Endothelial cell of umbilical vein (primary cell): ENCODE measurements at places on chromosomes 5 and 9. TPM values are rescaled to one million over a fixed set of nuclear protein-coding genes. Genes with fewer than 3 reads are reported as not detected.

The ANKRD33B gene
- 4.4 and 5.4 TPM in 2 replicates for total RNA-seq

The SGCD gene
- not detected in 2 replicates for total RNA-seq

The ARAP3 gene
- 136 and 142 TPM in 2 replicates for total RNA-seq

The ARHGEF28 gene
- 108 and 116 TPM in 2 replicates for total RNA-seq

The TAF11L2 gene
- not detected in 2 replicates for total RNA-seq

The PNPLA7 gene
- total RNA-seq, result 1.9 TPM in 2 replicates

- DNase-seq, result no peak
These were observed 691.1 kb upstream of the FTMT start for GRCh38 chr5:121160591-121160990.

- no peak for DNase-seq
These were observed 405.9 kb downstream of the TLE4 start for GRCh38 chr9:79977510-79978197.

DNA sequence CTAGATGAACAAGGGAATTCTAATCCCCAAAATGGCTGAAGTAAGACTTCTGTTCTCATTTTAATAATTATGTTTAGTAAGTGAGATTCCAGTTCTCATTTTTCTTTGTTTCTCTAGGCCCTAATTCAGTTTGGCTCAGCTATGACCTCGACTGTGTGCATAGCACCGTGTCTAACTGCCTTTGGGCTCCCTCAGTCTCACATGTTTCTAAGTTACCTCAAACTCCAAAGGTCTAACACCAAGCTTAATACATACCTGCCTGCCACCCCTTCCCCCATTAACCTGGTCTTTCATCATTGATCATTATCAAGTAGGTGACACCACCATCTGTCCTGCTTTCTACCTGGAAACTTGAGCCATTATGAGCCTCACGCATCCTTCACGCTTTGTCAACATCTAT lies 273.2 kb downstream of the SAXO1 start:
- DNase-seq, result no peak

DNA sequence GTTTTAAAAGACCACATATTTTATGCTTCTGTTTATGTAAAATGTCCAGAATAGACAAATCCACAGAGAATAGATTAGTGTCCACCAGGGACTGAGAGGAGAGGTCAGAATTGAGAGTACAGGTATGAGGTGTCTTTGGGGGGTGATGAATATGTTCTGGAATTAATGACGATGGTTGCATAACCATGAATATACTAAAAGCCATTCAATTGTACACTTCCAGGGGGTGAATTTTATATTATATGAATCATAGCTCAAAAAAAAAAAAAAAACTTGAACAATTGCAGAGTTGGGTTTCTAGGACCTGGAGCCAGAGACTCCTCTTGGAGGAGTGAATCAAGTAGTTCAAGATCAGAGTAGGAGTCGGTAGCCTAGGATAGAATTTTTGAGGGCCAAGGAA lies 57.8 kb upstream of the RUSC2 start:
- no peak for DNase-seq

- DNase-seq, result no peak
These were observed 118.9 kb downstream of the NR6A1 start for GRCh38 chr9:124652203-124652602.

- DNase-seq, result peak; percentile 19
These were observed 29.2 kb upstream of the SMC5 start for GRCh38 chr9:70229579-70229978.

- DNase-seq, result no peak
These were observed 109.8 kb upstream of the SNX2 start for GRCh38 chr5:122665051-122665450.

- no peak for DNase-seq
These were observed 3.3 kb upstream of the PRLR start for GRCh38 chr5:35233601-35234000.

- no peak for DNase-seq
These were observed 26.0 kb upstream of the GNE start for GRCh38 chr9:36284226-36284625.

DNA sequence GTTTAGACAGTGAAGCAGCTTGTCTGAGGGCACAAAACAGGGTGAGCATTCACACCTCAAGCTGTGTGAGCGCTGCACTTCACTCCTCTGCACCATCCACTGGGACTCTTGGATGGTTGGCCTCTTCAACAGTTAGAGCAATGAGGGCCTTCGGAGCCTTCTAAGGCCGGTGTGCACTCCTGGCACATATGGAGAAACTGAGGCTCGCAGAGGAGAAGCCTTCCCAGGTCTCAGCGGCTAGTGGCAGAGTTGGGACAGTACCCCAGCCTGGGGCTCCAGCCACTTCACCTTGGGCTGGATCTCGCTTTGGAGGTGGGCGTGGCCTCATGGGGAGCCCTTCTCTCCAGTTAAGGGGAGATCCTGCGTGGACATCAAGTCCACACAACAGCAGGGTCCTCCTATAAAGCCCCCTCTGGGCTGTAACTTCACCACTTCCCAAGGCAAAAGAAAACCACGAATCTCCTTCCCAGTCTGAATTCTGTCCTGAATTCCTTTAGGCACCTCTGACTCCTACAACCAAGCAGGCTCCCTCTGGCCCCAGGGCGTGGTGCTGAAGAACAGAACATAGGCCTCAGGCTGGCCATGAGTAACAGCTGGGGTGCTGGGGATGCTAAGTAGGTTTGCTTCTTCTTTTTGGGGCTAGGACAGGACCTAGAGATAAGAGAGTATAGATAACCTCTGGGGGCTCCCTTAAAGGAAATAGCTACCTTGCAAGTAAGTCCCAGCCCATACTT lies 30.5 kb upstream of the CSF1R start:
- DNase-seq, result no peak

- DNase-seq, result no peak
These were observed 41.0 kb downstream of the B4GALT1 start for GRCh38 chr9:33125871-33126823.

GRCh38 chr5:146007270-146007669 lies 70.9 kb downstream of the SH3RF2 start:
- DNase-seq, result no peak

- DNase-seq, result no peak
These were observed 81.9 kb downstream of the MED27 start for GRCh38 chr9:131997779-131998178.

DNA sequence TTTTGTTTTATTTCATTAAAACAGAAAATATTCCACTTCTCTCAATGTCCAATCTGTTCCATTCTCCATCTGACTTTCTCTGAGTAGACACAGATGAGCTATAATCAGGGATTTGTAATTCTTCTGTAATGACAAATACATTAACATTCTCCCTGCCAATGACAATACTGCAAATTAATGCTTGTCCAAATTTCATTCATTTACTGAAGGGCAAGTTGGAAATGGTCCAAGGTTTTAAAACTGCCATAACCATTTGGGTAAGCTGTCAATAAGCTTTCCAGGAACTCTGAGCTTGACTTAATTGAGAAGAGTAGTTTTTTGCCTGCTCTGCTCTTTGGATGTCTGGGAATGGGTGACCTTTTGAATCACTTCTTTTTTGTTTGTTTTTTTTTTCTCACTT lies 253.5 kb downstream of the DMRTA1 start:
- no peak for DNase-seq

DNA sequence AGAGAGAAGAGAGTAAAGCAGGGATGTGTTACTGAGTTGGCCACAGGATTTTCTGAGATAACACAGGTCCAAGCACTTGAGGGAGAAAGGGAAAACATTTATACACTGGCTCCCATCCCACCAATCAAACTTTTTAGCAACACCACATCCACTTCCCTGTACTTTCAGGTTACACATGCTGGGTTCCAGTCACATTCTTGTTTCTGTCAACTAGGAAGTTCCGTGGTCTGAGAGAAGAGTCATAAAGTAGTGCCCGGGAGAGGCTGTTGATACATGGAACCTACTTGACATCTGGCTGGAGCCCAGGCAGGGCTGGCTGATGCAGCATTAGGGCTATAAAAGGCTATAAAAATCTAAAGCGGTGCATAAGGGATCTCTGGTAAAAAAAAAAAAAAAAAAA lies 473.9 kb upstream of the COX7C start:
- no peak for DNase-seq

GRCh38 chr5:119896826-119897536 lies 267.6 kb downstream of the FAM170A start:
- no peak for DNase-seq

DNA sequence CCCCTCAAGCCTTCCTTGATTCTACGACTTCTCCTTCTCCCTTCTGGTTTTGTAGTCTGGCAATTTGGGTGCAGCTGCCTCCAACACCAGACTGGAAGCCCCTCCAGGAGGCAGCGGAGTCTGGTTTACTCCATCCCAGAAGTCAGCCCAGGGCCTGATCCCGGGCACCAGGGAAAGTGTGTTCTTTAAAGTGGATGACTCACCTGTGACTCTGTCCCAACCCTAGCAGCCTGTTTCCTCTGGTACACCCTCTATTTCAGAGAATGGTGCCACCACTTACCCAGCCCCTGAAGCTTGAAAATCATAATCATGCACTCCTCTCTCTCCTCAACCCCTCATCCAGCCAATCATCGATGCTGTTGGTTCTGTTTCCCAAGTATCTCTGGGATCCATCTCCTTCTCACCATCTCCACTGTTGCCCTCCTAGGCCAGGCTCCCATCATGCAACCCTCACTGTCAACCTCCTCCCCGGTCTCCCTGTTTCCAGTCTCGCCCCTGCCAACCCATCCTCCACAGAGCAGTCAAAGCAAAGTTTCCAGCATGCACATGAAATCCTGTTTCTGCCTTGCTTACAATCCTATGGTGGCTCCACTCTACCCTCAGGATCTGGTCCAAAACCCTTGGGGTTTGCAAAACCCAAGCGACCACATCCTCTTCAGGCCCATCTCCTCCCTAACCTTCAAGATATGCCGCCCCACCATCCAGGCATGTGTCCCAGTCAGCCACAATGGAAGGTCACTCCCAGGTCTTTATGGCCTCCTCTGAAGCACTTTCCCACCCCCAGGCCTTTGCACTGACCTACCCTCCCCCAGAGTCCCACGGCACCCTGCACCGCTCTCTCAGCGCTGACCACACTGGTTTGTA lies 10.5 kb downstream of the LHX6 start:
- DNase-seq, result no peak

DNA sequence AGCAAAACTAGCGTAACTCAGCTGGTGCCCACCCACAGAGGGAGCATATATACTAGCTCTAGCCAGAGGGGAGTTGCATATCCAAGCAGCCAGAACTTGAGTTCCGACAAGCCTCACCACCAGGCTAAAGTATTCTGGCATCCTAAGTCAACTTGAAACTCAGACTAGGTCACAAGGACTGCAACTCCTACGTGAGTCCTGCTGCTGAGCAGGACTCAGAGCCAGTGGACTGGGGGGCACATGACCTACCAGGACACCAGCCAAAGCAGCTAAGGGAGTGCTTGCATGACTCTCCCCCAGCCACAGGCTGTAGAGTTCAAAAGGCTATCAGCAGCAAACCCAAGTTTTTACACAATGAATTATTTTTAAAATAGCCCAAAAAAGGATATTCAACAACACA lies 26.1 kb downstream of the SPDL1 start:
- DNase-seq, result no peak

DNA sequence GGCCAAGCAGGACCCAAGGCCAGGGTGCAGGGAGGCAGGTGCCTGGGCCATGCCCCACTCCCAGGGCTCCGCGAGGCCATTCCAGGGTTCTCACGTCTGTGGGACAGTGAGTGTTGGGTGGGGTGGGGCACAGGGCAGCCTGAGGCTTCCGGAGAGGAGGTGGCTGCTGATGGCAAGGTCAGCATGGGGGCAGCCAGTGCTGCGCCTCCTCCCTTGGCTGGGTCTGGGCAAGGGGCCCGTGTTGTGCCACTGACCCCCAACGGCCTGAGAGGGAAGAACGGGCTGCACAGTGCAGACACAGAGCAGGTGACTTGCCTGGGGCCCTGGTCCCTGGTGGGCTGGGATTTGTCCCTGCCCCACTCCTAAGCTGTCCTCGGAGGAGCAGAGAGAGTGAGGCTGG lies 82.1 kb downstream of the RXRA start:
- DNase-seq, result no peak

DNA sequence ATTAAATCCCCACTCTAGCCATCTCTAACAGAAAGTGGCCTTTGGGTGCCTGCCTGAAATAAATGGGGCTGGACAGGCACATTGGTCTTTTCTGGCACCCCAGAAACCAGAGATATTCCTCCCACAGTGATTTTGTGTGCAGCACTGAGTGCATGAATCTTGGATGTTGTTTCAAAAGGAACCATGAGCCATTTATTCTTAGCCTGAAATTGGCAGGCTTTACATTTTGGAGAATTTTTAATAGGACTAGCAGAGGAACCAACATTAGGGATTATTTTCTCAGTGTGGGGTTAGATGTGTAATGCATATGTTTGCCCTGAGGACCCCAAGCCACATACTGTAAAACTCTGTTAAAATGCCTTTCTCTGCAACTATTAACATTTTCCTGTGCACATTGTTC lies 451.3 kb downstream of the NFIB start:
- DNase-seq, result no peak

DNA sequence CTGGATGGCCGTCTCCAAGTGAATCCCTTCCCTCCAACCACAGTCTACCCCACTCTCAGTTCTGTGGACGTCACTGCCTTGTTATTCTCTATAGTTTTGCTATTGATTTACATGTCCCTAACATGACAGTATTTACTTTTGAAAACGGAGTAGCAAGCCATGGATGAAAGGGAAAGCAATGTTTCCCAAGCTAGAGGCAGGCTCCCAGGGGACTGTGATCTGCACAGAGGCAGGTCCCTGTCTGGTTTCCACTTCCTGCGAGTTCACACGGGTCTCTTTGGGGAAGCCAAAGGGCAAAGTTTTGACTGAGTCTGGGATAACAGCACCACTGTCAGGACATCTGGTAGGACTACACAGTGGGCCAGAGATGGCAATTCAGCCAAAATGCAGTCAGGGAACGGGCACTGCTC lies 12.7 kb downstream of the C9orf153 start:
- DNase-seq, result no peak

- peak; percentile 11 for DNase-seq
These were observed 135.6 kb upstream of the PPP1R26 start for GRCh38 chr9:135343837-135344522.

- peak; percentile 21 for DNase-seq
These were observed 17.1 kb downstream of the SCAI start for GRCh38 chr9:125126019-125126746.

GRCh38 chr9:94643176-94643575 lies 3.9 kb upstream of the FBP1 start:
- no peak for DNase-seq

DNA sequence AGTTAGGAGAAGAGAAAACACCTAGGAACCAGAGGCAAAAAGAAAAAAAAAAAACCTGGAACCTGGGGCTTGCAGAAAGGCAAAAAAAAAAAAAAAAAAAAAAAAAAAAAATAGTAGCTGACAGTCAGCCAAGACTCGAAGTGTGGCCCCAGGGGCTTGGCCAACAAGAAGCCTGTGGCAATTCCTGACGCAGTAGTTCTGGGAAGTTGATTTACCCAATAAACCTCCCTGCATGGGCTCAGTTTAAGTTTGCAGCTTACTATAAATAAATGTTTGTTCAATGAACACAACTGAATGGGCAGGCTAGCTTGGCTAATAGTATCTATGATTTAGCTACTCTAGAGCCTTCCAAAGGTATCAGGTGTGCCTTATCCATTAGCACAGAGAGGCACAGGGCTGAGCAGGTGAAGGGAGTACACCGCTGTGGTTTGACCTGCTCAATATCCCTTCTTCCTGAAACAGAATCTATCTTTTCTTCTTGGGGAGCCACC lies 21.3 kb upstream of the GLRX start:
- no peak for DNase-seq
